Fibroblast of skin of scalp (primary cell): ENCODE measurements at places on chromosomes 7 and 10.
A peak's percentile ranks its signal among the peaks of the same experiment; 100 is the strongest.

GRCh38 chr7:116423499-116423898 lies 76.0 kb upstream of the CAV2 start:
- DNase-seq: no peak

- peak; percentile 17 for DNase-seq
Observed at GRCh38 chr10:60382946-60383681, 6.6 kb downstream of the ANK3 start.

DNA sequence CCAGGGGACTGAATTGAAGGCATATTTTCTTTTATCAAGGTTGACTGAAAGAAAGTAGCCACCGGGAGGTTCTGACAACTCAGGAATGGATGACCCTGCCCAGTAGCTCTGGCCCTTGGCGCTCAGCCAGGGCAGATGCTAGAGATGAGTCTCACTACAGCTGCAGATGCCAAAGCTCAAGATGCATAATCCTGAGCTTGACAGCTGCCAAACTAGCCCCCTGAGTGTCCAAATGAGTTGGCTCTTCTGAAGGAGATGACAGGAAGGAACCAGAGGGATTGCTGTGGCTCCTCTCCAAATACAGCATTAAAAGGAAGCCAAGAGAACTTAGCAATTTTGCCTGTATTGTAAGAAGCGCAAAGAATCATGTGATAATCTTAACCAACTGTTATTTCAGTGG lies 78.4 kb downstream of the NXPH1 start:
- no peak for DNase-seq

DNA sequence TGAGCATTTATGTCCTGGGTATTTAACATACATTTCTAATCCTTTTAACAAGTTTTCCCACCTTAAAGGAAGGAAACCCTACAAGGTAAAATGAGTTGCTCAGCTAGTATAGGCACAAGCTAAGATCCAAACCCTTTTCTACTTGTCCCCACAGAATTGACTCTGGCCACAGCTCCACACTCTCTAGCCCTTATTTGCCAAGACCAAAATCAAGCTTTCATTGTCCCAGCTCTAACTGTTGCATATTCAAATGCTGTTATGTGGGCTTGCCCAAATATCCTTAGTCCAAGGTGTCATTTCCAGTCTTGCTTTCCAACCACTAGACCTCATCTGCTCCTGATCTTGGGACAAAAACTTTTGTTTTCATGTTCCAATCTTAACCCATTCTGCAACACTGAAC lies 31.3 kb upstream of the LSM8 start:
- no peak for DNase-seq
